Inflammatory macrophage treated with lipopolysaccharide for 1 hour (primary cell): ENCODE measurements at places on chromosomes 16 and 17.

DNA sequence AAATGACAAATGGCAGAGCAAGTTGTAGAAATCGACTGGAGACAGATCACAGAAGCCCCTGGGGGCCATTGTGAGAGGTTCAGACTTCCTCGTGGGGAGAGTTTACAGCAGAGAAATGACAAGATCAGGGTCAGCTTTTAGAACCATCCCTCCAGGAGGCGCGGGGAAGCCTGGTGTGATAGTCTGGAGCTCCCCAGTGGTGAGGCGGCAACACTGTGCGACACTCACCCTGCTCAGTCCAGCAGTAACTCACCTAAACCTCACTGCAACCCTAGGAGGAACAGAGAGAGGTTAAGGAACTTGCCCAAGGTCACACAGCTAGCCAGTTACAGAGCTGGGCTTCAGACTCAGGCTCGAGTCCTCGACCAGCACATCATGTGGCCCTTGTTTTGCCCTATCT lies 123.4 kb upstream of the IRX3 start:
- no peak for DNase-seq

DNA sequence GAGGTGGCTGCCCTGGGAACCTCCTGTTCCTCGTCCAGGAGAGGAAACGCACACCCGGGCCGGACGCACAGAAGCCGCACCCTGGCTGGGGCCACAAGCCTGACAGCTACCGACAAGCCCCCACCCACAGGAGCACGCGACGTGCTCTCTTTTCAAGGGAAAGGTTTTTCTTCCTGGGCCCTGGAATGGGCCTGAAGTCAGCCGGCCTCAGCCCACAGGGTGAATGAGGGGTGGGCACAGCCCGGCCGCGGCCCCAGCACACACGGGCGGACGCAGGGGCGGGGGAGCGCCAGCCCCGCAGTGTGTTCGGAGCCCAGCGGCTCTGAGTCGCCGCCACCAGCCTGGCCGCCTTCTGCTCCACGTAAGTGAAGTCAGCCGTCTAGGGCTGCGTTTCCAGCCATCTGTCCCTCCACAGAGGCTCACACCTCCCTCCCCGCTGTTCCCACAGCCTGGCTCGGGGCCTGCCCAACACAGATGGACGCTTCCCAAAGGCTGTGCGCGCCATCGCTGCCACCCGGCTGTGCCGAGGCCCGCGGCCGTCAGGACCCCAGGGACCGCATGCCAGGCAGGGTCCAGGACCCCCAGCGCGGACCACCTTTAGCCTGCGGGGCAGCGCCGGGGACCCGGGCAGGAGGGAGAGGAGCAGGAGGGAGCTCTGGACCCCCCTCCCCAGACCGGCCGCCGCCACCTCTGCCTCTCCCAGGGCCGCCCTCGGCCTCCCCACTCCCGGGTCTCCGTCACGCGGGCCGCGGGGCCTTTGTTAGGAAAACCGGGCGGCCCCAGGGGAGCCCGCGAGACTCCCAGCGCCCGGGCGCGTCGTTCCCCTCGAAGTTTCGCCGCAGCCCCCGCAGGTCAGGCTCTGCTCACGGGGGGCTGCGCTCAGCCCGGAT lies 36.8 kb downstream of the CBFA2T3 start:
- no peak for DNase-seq

GRCh38 chr16:65069065-65069464 lies 52.8 kb downstream of the CDH11 start:
- DNase-seq: no peak

DNA sequence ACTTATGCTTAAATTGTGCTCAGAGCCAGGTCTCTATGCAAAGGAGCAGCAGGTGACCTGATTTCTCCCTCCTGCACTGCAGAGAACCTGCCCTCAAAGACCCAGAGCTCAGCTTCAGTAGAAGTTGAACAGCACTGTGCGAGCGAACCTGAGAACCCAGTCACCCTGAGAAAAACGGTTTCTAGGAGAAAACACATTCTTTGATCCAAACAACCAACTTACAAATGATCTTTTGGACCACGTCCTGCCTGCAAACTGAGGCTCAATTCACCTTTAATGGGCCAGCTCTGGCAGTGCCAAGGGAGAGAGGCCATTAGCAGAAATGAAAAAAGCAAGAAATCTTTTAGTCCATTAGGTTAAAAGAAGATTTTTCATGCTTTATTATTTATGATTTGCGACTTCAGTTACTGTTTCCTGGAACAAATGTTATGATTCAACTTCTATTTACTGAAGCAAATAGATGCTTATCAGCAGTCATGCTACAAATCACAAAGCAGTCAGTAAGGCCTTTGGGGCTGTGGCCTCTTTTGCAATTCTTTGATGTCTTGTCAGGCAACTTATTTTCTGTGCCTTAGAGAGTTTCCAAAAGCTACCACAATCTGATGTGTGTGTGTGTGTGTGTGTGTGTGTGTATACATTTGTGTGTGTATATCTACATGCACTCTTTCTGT lies 65.7 kb upstream of the LRRC37A3 start:
- peak; percentile 36 for DNase-seq

GRCh38 chr16:30025156-30025555 lies 2.2 kb downstream of the C16orf92 start:
- no peak for DNase-seq
